Cerebellar nuclear complex (tissue), 1 donor: ENCODE measurements at places on chromosomes 4 and X.

DNA sequence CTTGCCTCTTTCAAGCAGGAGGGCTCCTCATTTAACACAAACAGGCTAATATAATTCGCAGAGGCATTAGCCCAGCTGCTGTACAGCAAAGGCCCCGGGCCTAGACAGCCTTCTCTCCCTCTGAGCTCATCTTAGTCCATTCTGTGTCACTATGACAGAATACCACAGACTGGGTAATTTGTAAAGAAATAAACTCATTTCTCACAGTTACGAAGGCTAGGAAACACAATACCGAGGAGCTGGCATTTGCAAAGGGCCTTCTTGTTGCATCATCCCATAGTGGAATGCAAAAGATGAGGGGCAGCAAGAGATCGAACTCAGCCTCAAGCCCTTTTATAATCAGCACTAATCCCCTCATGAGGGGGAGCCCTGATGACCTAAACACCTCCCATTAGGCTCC, 48.5 kb downstream of the TSPAN5 start:
- DNase-seq = no peak

GRCh38 chr4:87251106-87251505, 30.7 kb upstream of the KLHL8 start:
- DNase-seq = no peak

GRCh38 chrX:48971249-48972219, at the start of gene KCND1:
Gene KCND1 (minus strand): TSS chrX:48971844. CDS start chrX:48970271, 1,573 bp downstream.
- DNase-seq = no peak

GRCh38 chrX:105648732-105649131, 173.6 kb upstream of the NRK start:
- no peak for DNase-seq

DNA sequence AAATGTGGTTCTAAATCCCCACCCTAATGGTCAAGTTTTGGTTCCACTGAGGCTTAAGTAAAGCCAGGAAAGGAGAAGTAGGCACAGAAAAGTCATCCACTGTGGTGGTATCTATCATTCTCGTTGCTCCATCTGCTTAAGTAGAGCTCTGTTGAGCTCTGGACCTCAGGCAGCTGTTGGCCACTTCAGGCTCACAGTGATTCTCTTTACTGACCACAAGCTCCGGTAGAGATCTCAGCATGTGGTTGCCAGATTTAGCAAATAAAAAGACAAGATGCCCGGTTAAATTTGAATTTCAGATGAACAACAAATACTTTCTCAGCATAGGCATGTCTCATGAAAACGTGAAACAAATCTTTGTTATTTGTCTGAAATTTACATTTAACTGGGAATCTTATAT, 132.3 kb upstream of the PTCHD1 start:
- no peak for DNase-seq

GRCh38 chrX:110678591-110678990, 117.0 kb downstream of the CHRDL1 start:
- DNase-seq = no peak

DNA sequence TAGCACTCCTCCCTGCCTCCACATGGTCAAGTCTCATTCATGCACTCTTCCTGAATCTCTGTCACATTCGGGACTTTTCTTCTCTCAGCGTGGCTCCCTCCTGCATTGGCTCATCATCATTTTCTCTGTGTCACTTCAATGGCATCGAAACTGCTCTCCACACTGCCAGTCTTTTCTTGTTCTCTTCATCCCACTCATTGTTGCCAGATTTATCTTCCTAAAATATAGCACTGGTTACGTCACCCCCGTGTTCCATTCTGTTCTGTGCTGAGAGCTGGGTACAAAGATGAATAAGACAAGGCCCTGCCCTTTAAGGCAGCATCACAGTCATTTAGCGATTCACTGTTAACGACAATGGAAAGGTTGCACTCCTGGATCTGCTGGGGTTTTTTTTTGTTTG, 174.4 kb upstream of the TBC1D9 start:
- DNase-seq = peak; percentile 16

- DNase-seq = no peak
These were observed 14.0 kb downstream of the BBS12 start for GRCh38 chr4:122746485-122746965.

DNA sequence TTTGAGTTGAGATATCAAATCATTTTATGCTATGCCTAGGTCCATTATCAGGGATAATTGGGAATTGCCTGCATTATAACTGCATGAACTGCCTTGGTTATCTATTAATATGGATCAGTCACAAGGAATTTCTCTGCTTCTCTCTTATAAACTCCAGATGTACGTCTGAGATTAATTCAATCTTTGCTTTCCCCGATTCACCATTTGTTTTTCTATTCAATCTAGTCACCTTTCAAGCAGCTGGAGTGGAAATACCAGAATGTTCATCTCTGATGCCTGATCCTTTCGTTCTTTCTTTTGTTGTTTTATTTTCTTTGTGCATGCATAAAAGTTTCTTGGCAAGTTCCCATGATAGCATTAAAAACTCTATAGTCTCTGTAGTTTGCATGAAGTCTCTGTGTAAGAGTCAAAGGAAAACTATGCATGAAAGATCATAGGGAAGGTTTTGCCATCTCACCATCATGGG, 22.6 kb downstream of the SYNPO2 start:
- no peak for DNase-seq

GRCh38 chrX:148192547-148192946, 211.4 kb downstream of the FMR1NB start:
- DNase-seq = no peak

GRCh38 chrX:116239944-116240840, 69.6 kb downstream of the AGTR2 start:
- no peak for DNase-seq

DNA sequence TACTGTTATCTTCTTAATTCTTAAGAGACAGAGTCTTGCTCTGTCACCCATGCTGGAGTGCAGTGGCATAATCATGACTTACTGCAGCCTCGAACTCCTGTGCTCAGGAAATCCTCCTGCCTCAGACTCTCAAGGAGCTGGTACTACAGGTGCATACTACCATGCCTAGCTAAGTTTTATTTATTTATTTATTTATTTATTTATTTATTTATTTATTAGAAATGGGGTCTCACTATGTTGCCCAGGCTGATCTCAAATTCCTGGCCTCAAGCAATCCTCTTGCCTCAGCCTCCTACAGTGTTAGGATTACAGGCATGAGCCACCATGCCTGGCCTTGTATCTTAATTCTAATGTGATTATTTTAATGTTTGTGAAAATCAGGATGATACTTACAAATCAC, 125.6 kb downstream of the THOC2 start:
- DNase-seq = no peak

GRCh38 chr4:7910263-7910896, 29.3 kb downstream of the AFAP1 start:
- no peak for DNase-seq

DNA sequence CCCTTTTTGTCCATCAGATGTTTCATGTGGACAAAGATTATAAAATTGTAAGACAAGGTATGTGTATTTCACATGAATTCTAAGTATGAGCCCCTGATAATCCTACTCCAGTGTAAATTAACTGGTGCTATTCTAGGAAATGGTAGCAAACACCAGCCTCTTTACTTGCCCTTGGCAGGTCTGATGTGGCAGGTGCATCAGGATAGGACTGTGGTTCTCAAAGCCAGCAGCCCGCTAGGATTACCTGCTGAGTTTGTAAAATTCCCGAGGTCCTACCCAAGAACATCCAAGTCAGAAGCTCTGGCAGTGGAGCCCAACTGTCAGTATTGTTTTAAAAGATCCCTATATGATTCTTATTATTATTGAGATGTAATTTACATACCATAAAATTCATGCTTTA, 174.0 kb upstream of the ANXA3 start:
- no peak for DNase-seq

GRCh38 chr4:88276952-88277710, 7.2 kb downstream of the PPM1K start:
- no peak for DNase-seq

DNA sequence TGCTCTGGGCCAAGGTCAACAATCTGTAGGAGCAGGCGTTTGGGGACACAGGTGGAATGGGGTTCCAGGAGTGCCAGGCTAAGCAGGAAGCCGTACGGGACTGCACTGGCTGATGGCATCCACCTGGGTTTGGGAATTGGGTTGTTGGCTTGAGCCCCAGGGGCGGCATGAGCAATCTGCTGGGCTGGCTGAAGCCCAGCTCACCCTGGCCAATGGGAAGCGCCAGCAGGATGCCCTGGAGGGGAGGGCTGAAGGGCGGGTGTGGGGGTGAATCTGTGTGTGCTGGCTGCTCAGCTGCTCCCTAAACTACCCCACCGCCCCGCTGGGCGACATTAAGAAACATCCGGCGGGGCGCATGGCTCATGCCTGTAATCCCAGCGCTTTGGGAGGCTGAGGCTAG, 8.9 kb upstream of the RGS12 start:
- DNase-seq = peak; percentile 87

- DNase-seq = no peak
These were observed 33.0 kb downstream of the GEMIN8 start for GRCh38 chrX:13996650-13997049.

GRCh38 chr4:56692576-56692975, 11.5 kb upstream of the HOPX start:
- DNase-seq = no peak

GRCh38 chr4:106371161-106371560, 2.6 kb upstream of the GIMD1 start:
- DNase-seq = no peak
